Endothelial cell of umbilical vein (primary cell): ENCODE measurements at places on chromosomes 12 and 14. TPM values are rescaled to one million over a fixed set of nuclear protein-coding genes. Genes with fewer than 3 reads are reported as not detected.

- DNase-seq: no peak
Measured at GRCh38 chr12:2226641-2227040, 173.9 kb downstream of the CACNA1C start.

DNA sequence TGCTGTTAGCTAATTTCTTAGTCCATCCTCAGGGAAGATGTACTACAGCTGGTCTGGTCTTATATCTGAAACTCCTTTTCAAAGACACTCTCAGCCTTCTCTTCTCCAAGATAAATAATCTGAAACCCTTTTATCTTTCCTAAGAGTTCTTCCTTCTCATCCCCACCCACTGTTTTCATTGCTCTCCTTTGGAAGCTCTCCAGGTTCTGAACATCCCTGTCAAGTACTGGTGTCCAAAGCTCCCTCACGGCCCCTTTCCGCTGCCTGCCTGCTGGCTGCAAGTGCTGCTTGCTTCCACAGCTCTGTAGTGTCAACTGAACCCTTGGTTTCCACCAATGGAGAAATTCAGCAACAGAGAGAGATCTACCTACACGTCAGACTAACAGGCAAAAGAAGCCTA is 6.6 kb upstream of the SLC6A13 start:
- no peak for DNase-seq

DNA sequence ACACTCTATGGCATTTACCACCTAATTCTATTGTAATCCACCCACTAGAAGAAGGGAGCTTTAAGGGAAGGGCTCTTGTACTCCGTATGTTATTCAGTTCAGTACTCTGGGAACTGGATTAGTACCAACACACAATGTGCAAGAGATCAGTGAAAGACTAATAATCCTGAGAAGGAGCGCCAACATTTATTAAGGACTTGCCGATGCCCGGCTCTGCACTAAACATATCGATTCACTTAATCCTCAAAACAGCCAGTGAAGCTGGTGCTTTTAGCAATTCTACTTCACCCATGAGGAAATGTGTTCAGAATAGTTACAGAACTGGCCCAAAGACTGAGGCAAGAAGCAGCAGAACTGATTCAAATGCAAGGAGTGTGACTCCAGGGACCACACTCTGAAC is 80.9 kb downstream of the RPS6KA5 start:
- DNase-seq: no peak

Gene HOXC10
- polyA plus RNA-seq: 0.18 TPM in 2 replicates

- no peak for DNase-seq
Measured at GRCh38 chr12:109157986-109158385, 41.6 kb downstream of the ACACB start.

DNA sequence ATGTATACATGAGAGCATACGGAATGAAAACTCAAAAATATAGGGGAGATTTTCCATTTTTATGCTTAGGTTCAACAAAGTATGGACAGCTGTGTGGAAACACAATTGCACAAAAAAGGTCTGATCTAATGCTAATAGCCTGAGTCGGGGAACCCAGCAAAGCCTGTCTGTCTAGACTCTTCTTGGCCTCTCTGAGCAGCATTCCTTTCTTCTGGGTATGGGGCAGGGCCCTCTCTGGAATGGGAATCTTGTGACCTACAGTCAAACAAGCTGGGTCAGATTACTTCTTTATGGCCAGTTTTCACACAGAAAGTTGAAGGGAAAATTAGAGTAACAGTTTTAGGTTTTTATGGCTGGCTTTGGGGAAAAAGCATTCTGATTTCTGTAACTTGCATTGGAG is 534.0 kb upstream of the LMO3 start:
- DNase-seq: no peak

Gene RASSF8
- 9.0 and 11.1 TPM in 2 replicates for polyA plus RNA-seq

Gene LMNTD1
- not detected in 2 replicates for polyA plus RNA-seq

DNA sequence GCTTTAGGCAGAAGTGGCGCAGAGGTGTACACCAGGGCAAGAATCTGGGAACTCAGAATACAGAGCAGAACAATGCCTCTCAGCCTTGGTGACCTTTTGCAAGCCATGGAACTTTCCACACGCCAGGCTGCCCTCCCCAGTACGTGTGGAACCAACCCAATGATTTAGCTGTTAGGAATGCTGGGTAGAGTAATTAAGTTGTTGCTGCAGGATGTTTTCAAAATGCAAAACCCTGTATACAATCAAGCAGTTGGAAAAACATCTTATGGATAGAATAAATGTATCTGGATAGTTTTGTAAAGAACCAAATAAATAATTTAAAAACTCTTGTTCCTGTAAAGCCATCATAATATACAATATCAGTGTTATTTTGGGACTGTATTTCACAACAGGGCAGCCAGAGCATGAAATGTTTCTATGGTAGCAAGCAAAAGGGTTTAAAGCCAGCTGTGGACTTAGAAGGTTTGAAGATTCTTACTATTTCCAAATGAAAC is 19.4 kb downstream of the PPP1R36 start:
- peak; percentile 91 for DNase-seq

Gene KRT2
- not detected in 2 replicates for polyA plus RNA-seq

Gene PTPRR
- 1.1 and 1.3 TPM in 2 replicates for polyA plus RNA-seq

DNA sequence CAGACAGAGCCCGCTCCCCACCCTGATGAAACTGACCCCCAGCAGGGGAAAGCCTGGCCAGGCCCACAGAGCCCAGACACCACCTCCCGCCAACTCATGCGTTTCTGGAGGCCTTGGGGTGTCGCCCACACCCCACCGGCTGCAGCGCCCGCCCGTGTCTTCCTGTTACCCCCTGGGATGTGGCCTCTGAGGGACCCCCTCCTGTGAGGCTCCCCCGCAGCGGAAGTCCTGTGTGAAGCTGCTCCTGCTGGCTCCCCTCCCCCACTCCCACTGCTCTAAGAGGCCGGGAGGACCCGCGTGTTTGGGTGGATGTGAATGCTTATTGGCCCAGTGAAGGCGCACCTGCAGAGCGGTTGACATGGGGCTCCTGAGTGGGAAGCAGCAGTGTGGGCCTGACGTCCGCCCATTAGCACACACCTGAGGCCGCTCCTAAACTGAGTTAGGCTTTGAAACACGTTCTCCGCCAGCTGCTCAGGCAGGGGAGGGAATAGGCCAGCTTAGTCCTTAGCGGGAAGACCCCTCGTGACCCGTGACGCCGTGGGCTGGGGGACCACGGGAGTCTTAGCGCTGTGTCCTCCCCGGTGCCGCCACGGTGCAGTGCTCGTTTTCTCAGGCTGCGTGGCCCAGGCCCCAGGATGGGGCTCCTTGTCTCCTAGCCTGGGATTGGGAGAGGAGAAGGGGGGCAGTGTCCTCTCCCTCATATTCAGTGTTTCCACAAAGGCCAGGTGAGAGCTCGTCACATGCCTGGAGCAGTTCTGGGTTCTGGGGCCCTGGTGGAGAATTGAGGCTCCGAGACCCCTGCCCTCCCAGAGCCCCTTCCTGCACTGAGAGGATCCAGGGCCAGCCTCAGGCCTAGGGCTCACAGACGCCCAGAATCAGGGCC is 323.4 kb upstream of the SFSWAP start:
- DNase-seq: no peak

Gene TEAD4
- 34.4 and 38.4 TPM in 2 replicates for polyA plus RNA-seq

Gene EGLN3
- 0.06 TPM in 1 of 2 replicates, not detected in the other for polyA plus RNA-seq

DNA sequence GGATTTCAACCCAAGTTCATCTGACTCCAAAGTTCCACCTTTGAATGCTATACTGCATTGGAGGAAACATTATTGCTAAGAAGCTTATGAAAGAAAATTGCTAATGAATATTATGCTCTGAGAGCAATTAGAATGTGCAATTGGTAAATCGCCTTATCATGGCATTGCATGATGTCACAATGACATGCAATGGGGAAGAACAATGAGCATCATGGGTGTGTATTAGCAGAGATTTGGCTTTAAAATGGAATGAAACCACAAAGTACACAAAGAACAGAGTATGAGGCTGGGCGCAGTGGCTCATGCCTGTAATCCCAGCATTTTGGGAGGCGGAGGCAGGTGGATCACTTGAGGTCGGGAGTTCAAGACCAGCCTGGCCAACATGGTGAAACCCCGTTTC is 34.7 kb downstream of the FOS start:
- DNase-seq: no peak

Gene TNFAIP2
- polyA plus RNA-seq: 42.7 and 48.5 TPM in 2 replicates

- DNase-seq: no peak
Measured at GRCh38 chr12:93314177-93314497, 63.6 kb upstream of the NUDT4 start.

Gene POTEM
- not detected in 2 replicates for polyA plus RNA-seq

GRCh38 chr14:74647061-74647677 is 35.1 kb upstream of the LTBP2 start:
- DNase-seq: no peak

- no peak for DNase-seq
Measured at GRCh38 chr14:98136012-98136789, 1135.8 kb downstream of the BCL11B start.

DNA sequence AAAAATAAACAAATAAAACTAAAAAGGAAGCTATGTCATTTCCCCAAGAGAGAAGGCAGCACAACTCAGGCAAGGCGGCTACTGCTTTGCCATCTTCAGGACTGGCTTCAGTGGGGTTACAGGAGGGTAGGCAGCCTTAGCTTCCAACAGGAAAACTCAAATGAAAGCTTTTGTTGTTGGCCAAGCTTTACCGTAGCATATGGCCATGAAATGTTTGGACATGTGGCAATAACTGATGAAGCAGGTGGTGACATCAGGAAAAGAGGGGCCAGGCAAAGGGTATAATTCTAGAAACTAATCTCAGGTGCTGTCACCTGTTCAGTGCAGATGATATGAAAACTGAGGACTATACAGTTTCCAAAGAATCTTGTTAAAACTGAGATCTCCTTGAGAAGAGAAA is 22.8 kb upstream of the NPFF start:
- no peak for DNase-seq

DNA sequence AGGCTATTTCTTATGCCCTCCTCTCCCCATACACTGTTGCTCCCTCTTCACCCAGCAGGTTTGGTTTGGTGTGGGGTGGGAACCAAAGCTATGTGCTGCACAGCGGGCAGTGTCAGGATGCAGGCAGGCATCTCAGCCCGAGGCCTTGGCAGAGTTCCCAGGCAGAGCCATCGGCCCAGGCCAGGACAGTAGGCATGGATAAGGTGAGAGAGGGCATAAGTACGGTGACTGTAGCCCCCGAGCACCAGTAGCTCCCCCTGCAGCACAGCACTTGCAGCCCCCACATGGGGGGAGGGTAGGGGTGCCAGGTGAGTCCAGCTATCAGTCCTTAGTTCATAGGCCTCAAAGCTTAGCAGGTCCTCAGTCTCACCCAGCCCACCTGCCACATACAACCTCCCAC is 7.2 kb downstream of the KLHL33 start:
- no peak for DNase-seq

GRCh38 chr14:61977217-61977616 is 215.0 kb downstream of the SNAPC1 start:
- no peak for DNase-seq

Gene RPS6KL1
- polyA plus RNA-seq: 10.2 TPM in 2 replicates

GRCh38 chr12:121238604-121239350 is 28.8 kb downstream of the P2RX4 start:
- DNase-seq: peak; percentile 24

DNA sequence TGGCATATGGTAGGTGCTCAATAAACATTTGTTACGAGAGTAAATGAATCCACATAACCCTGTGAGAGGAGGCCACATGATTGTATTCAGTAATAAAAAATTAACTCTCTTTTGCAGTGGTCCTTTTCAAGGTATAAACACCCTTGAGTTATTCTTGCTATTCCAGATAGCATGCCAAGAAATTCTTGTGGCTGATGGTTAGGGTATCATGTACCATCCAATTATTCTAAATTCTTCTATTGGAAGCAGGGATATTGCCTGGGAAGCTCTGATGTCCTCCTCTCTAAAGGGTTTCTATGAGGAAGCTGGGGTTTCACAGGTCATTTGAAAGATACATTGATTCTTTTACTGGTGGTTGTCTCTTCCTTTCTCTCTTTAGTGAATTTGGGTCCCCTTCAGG is 10.1 kb downstream of the AKAP6 start:
- DNase-seq: no peak

Gene DPF3
- 1.5 and 2.4 TPM in 2 replicates for polyA plus RNA-seq

DNA sequence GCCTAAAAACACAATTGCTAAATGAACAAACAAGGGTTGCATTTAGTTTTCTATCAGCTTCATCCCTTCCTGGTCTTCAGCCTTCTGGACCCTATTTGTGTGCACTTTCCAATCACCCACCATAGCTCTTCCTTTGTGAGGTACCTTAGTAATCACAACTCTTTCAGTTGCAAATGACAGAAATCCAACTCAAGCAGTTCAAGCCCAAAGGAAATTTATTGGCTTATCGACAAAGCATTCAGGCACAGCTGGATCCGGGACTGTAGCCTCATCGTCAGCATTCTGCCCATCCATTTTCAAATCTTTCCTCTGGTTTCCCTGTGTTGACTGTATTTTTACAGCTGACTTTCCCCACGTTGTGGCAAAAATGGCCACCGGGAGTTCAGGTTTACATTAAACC is 148.6 kb upstream of the VASH1 start:
- no peak for DNase-seq

GRCh38 chr14:48527832-48528231 is 852.4 kb upstream of the MDGA2 start:
- DNase-seq: no peak

- peak; percentile 95 for DNase-seq
Measured at GRCh38 chr14:38992067-38992844, 110.8 kb downstream of the SEC23A start.

DNA sequence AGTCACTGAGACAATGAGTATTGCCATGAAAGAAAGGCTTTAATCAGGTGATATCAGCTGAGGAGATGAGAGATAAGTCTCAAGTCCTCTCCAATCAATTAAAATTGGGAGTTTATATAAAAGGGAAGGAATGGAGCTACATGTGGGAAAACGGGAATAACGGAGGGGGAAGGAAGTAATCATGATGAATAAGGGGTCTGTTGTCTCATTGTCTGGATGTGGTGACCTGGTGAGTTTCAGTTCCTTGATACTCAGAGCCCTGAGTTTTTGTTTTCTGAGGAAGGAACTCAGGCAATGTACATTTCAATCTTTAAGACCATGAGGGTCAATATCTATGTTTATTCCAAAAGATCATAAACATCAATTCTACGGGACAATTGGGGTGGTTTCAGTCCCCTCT is 198.8 kb downstream of the KITLG start:
- DNase-seq: no peak

GRCh38 chr14:53411125-53411524 is 258.0 kb upstream of the DDHD1 start:
- no peak for DNase-seq

- no peak for DNase-seq
Measured at GRCh38 chr14:99248761-99249171, 23.2 kb downstream of the BCL11B start.

Gene OR4M1
- not detected in 2 replicates for polyA plus RNA-seq

- DNase-seq: peak; percentile 55
Measured at GRCh38 chr12:102215992-102216691, 18.5 kb upstream of the PMCH start.

GRCh38 chr14:61569812-61570548 is 125.3 kb upstream of the HIF1A start:
- DNase-seq: peak; percentile 63

Gene KCNJ8
- not detected in 2 replicates for polyA plus RNA-seq

Gene SLC35F4
- not detected in 2 replicates for polyA plus RNA-seq
